Stimulated activated CD4-positive, alpha-beta T cell treated with anti-CD3 and anti-CD28 coated beads, Interleukin-1b, Interleukin-23, amount 100 ng/mL, for 24 hours (primary cell): ENCODE measurements at places on chromosomes 3 and 15.
A peak's percentile ranks its signal among the peaks of the same experiment; 100 is the strongest.

- DNase-seq = no peak
Measured at GRCh38 chr3:143672396-143673165, 175.7 kb downstream of the SLC9A9 start.

DNA sequence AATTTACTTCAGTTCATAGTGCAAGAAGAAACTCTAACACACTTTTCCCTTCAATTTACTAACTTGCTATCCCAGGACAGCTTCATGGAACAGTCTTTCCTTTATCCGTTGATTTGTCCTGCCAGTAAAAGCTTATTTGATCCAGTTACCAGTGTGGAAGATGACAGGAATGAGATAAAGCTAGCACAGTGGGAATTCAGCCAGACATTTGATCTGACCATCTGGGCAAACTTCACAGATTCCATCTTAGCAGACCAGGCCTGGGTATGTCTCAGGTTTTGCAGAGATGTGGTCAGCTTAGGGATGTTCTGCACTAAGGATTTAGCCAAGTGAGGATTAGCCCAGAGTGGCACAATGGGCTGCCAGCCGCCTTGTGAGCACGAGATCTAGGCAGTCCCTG is 19.7 kb downstream of the CEMIP start:
- no peak for DNase-seq

DNA sequence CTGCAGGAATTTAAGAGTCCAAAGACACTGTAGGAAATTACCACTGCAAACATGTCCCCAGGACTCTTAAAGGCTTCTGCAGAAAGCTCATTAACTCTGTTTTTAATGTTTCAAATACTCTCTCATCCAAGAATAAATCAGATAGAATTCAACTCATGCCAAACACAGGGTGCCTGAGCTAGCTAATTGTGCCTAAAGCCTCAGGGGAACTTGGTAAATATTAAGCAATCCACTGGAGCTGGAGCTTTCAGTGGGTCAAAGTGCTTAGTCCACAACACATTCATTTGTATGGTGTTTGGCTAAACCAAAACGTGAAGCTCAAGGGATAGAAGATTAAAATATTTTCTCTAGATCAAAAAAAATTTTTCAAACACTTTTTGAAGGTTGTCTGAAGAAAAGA is 131.4 kb downstream of the THRB start:
- DNase-seq = no peak

DNA sequence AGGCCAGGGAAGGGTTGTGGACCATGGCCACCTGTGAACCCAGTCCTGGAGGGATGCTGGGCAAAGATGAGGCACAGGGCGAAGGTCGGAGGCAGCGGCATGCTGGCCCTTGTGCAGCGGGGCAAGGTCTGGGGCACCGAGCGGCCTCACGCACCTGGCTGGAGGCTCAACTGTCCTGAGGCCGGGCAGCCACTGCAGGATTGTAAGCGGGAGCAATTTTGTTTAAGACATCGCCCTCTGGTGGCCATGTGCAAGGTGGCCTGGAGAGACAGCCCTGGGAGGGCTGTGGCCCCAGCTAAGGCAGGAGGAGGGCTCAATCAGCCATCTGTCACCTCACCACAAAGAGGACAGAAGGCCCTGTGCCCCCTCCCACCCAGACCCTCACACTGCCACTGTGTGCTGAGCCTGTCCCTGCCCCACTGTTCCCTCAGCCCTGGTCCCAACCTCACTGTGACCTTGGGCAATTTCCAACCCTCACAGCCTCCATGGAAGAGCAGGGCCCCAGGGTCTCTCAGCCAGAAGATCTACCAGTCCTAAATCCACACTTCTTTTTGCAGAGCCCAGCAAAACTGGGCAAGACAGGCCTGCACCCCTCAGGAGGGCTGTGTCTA is 46.2 kb downstream of the TPRA1 start:
- DNase-seq = peak; percentile 45

DNA sequence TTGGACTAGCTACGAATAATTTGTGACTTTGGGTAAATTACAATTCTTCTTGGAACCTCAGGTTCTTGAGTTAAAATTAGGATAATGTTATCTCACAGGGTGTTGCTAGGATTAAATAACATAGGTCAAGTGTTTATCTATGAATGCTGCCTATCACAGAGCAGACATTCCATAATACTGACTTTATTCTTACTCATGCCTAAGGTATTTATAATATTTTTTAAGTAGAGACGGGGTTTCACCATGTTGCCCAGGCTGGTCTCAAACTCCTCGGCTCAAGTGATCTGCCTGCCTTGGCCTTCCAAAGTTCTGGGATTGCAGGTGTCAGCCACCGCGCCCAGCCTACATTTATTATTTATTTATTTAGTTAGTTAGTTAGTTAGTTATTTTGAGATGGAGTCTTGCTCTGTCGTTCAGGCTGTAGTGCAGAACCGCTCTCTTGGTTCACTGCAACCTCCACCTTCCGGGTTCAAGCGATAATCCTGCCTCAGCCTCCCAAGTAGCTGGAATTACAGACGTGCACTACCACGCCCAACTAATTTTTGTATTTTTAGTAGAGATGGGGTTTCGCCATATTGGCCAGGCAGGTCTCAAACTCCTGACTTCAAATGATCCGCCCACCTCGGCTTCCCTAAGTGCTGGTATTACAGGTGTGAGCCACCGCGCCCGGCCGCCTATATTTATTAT is 741 bp upstream of the ZNF106 start:
- DNase-seq = no peak

DNA sequence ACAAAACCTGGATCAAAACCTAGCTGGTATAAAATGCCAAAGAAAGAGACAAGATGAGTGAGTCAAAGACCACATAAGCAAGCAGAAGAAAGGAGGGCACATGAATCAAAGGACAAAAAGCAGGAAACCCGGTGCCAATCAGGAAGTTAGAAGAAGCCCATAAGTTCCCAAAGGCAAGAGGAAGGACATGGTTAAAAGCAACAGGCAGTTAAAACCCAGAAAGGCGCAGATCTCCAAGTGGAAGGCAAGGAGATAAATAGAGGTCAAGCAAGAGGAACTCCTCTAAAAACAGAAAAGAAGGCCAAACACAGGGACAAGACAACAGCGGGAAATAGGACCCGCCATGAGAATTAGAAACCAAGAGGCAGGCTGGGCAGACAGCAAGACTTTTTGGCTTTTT is 4.4 kb downstream of the TMOD2 start:
- no peak for DNase-seq

DNA sequence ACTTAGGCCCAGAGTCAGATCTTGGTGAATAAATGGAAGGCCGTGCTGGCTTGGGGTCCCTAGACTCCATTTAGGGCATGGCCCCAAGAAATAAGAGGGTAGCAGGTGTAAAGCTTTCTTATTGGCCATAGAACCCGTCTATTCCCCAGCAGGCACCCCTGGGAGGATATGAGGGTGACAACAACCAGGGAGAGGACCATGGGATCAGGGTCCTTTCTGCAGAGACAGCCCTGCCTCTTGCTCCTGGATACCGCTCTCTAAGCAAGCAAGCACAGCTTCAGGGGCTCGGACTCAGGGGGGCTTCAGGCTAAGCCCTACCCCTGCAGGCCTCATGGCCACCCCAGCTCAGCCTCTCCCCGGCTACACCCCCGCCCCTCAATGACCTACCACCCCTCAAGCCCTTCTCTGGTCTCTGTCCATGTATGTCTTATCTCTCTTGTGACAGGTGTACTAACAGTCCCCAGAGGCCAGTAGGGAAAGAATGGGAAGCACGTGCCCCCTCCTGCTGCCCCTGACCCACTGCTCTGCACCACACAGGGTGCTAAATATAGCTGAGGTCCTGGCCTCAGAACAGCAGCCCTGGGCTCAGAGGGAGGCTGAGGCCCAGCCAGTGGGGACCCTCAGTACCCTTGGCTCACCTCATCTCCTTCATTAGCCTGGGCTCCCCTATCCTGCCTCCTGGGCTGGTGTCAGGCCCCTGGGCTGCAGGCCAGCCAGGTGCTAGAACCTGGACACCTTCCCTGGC is 1.9 kb downstream of the XIRP1 start:
- DNase-seq = no peak

DNA sequence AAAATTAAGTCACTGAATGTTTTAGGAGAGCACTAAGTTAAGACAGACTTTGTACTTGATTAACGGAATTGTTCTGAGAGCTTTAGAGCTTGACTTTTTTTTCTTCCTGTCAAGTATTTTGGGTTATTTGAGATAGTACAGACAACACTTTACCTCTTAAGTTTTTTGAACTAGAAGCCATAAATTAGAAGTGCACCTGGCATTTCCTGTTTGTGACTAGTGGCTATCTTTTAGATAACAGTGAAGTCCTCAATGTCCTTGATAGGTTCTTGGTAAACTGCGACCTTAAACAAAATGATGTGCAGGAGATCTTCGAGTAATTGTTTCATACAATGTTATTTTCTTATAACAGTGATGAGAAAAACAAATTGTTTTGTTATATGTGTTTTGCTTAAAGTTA is 213.9 kb downstream of the TP63 start:
- no peak for DNase-seq

- DNase-seq = no peak
Measured at GRCh38 chr3:154059833-154060232, 61.4 kb upstream of the ARHGEF26 start.

DNA sequence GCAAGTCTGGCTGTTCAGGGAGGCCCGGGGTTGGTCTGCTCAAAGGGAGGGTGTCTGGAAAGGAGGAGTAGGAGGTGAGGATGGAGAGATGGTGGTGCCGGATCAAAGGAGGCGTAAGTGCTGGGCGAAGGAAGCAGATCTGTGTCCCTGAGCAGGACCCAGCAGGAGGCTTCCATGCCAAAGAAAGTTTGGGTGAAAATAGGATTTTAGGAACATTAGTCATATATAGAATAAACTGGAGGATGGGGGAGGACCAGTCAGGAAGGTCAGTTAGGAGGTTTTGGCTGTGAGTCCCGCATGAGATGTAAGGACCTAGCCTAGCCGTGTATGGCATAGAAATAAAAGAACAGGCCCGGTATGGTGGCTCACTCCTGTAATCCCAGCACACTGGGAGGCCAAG is 28.6 kb upstream of the VPS8 start:
- no peak for DNase-seq

- DNase-seq = no peak
Measured at GRCh38 chr3:63132461-63133250, 145.5 kb upstream of the SYNPR start.

- DNase-seq = no peak
Measured at GRCh38 chr3:2802429-2802828, 307.7 kb downstream of the IL5RA start.

DNA sequence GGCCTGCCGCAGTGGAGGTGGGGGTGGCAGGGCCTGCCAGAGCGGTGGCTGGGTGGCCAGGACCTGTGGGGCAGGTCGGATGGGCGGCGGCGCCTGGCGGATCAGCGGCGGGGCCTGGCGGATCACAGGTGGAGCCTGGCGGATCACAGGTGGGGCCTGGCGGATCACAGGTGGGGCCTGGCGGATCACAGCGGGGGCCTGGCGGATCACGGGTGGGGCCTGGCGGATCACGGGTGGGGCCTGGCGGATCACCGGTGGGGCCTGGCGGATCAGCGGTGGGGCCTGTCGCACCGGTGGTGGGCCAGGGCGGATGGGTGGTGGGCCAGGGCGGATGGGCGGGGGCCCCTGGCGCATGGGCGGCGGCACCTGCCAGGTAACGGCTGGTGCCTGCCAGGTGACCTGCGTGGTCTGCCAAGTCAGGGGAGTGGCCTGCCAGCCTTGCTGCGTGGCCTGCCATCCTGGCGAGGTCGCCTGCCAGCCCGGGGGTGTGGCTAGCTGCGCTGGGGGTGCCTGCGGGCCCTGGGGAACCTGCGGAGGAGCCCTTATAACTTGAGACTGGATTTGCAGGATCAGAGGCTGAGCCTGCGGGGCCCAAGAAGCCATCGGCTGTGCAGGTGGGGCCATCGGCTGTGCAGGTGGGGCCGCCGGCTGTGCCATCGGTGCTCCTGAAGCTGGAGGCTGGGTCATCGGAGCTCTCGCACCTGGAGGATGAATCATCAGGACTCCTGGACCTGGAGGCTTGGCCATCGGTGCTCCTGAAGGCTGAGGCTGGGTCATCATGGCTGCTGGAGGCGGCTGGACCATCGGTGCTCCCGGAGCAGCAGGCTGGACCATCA is 1.3 kb downstream of the MAGEL2 start:
- DNase-seq = no peak

GRCh38 chr15:42483677-42484076 is 7.3 kb downstream of the ZNF106 start:
- DNase-seq = no peak

GRCh38 chr3:112364291-112364690 is 31.3 kb downstream of the CD200 start:
- no peak for DNase-seq

DNA sequence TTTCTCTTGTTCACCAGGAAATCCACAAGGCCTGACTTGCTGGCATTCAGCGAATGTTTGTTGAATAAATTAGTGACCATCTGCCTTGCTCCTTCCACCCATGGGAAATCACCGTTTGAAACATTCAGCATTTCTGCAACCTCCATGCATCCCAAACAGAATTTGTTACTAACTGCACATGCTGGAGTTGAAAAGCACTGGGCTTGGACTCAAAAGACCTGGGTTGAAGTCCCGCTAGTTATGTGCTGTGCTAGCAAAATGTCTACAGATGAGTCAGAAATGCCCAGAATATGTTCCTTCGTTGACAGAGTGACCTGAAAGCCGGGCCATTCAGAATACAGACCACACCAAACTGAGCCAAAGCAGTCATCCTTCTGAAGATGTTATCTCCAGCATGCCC is 144.6 kb downstream of the ALDH1A2 start:
- no peak for DNase-seq

GRCh38 chr3:25133588-25133987 is 294.5 kb upstream of the RARB start:
- no peak for DNase-seq

DNA sequence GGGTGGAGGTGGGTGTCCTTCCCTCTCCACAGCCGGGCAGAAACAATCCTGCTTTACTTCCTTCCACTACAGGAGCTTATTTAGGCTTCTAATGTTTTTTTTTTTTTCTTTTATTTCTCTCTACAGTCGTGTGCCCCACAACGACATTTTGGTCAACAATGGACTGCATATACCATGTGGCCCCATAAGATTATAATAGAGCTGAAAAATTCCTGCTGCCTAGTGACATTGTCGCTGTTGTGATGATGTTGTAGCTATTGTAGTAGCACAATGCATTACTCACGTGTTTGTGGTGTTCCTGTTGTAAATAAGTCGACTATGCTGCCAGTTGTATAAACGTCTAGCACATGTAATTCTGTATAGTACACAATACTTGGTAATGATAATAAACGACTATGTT is 153.7 kb downstream of the IL20RB start:
- DNase-seq = no peak

GRCh38 chr3:45966950-45967640 is 23.8 kb downstream of the CXCR6 start:
- DNase-seq = no peak

DNA sequence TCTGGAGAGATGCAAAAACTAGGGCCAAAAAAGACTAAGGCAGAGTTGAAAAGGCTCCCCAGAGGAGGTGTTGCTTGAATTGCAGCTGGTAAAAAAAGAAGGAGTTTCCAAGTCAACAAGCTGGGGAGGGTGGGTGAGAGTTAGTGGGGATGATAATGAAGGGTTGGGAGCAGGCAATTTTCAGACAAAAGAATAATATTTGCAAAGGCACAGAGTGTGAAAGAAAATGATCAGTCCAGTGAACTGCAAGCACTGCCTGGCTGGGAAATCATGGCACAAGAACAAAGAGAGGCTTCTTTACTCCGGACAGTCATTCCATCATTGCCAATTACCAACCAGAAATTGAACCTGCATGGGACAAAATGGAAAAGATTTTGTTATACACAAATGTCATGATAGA is 42.2 kb downstream of the C3orf85 start:
- DNase-seq = no peak
